ENCODE measurements at places on chromosomes 6 and 20. TPM values are rescaled to one million over a fixed set of nuclear protein-coding genes. Genes with fewer than 3 reads are reported as not detected.

The PNLDC1 gene
- not detected for total RNA-seq

- no peaks in the 10 kb centered on the region for H3K4me1 ChIP-seq
- H3K36me3 ChIP-seq = no peaks in the 10 kb centered on the region
- no peak overlapping the region for H3K4me3 ChIP-seq
- DNase-seq = no peak
- no peaks in the 10 kb centered on the region for H3K27me3 ChIP-seq
Observed at GRCh38 chr20:15200147-15200565, 862.7 kb upstream of the FLRT3 start.

DNA sequence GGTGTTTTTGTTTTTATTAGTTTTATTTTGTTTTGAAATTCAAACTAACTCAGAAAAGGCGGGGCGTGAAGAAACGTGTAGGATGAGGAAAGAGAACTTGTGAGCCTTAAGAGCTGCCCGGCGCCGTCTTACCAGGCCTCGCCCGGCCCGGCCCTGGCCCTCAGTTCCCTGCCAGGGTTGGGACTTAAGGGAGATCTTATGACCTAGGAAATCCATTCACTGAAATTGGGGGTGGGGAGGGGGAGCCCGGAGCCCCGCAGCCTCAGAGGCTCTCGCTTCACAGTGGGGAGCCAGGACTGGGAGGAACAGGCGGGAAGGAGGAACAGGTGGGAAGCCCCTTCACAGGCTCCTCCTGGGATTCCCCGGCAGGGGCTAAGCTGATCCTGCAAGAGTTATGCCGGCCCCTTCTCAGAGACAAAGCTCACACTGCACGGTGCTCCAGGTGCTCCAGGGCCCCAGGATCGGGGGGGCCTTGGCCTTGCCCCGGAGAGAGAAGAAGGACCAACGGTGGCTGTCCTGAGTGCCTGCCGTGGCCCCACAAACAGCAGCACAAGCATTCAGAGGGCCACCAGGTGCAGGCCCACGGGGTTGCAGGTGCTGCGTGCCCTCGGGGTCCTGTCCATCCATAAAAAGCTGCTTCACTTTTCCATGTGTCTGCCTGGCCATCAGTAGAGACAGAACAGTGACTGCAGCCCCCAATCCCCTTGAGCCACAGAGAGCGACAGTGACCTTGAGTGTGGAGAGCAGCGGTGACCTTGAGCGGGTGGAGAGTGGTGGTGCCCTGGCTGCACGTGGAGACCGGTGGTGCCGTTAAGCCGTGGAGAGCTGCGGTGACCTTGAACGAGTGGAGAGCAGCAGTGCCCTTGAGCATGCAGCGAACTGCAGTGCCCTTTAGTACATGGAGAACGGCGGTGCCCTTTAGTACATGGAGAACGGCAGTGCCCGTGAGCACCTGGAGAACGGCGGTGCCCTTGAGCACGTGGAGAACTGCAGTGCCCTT, 152.7 kb downstream of the DLL1 start:
- no peak overlapping the region for H3K27ac ChIP-seq
- H3K36me3 ChIP-seq = peaks cover 2% of the 10 kb centered on the region
- H3K27me3 ChIP-seq = peaks cover 29% of the 10 kb centered on the region
- no peak overlapping the region for H3K4me3 ChIP-seq
- no peak for DNase-seq

- peaks cover 23% of the 10 kb centered on the region for H3K4me1 ChIP-seq
- no peak overlapping the region for H3K4me3 ChIP-seq
- H3K27ac ChIP-seq = peak overlapping the region; percentile 25
- DNase-seq = no peak
Observed at GRCh38 chr20:47531458-47531857, 29.8 kb downstream of the NCOA3 start.

The HDGFL1 gene
- total RNA-seq = not detected

GRCh38 chr20:44083220-44083933, 103.6 kb downstream of the JPH2 start:
- no peaks in the 10 kb centered on the region for H3K36me3 ChIP-seq
- H3K27ac ChIP-seq = no peak overlapping the region
- H3K4me1 ChIP-seq = peaks cover 9% of the 10 kb centered on the region
- H3K4me3 ChIP-seq = no peak overlapping the region
- no peaks in the 10 kb centered on the region for H3K27me3 ChIP-seq
- DNase-seq = no peak

DNA sequence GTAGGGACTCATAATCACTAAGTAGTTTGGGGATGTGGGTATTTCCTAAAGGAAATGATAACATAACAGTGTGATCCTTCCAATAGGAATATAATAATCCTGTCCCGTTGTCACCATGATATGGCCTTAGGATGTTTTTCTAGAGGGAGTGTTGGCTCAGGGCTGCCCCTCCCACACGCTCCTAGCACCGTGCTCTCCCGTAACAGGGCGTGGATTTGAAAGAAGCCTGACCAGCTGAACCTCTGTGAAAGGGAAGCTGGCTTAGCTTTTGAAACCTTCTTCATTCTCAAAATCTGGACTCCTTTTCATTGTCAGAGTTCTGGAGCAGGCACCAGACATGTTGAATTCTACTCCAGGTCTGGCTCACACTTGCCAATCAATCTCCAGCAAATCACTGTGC, 103.4 kb upstream of the SASH1 start:
- no peaks in the 10 kb centered on the region for H3K36me3 ChIP-seq
- H3K4me1 ChIP-seq = peaks cover 59% of the 10 kb centered on the region
- DNase-seq = no peak
- H3K4me3 ChIP-seq = no peak overlapping the region

DNA sequence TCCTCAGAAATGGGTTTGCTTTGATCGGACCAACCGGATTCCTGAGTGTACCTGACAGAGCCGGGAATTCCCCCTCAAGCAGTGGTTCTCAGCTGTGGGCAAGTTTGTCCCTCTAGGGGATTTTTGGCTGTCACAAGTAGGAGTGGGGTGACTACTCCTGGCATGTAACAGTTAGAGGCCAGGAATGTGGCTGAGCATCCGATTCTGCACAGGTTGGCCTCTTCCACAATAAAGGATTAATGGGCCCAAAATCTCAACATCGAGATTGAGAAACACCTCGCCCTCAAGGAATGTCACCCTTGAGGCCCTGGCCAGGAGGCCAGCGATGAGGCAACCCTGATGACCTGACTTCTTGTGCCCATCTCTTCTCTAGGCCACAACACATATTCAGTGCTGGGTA, 7.9 kb downstream of the AGPAT4 start:
- H3K4me1 ChIP-seq = peaks cover 7% of the 10 kb centered on the region
- H3K27me3 ChIP-seq = no peaks in the 10 kb centered on the region
- no peak overlapping the region for H3K27ac ChIP-seq
- H3K4me3 ChIP-seq = no peak overlapping the region

The IRF4 gene
- 0.05 TPM for total RNA-seq

DNA sequence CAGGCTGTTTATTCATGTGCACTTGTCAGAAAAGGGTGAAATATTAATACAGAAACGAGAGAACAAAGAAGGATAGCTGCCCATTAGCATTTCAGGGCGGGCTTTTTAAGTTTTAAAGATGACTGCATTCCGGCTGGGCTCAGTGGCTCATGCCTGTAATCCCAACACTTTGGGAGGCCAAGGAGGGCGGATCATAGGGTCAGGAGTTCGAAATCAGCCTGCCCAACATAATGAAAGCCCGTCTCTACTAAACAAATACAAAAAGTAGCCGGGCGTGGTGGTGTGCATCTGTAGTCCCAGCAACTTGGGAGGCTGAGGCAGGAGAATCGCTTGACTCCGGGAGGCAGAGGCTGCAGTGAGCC, 130.5 kb downstream of the HFE start:
- no peaks in the 10 kb centered on the region for H3K27me3 ChIP-seq
- H3K4me1 ChIP-seq = no peaks in the 10 kb centered on the region
- no peak overlapping the region for H3K27ac ChIP-seq
- no peak overlapping the region for H3K4me3 ChIP-seq
- no peak for DNase-seq

DNA sequence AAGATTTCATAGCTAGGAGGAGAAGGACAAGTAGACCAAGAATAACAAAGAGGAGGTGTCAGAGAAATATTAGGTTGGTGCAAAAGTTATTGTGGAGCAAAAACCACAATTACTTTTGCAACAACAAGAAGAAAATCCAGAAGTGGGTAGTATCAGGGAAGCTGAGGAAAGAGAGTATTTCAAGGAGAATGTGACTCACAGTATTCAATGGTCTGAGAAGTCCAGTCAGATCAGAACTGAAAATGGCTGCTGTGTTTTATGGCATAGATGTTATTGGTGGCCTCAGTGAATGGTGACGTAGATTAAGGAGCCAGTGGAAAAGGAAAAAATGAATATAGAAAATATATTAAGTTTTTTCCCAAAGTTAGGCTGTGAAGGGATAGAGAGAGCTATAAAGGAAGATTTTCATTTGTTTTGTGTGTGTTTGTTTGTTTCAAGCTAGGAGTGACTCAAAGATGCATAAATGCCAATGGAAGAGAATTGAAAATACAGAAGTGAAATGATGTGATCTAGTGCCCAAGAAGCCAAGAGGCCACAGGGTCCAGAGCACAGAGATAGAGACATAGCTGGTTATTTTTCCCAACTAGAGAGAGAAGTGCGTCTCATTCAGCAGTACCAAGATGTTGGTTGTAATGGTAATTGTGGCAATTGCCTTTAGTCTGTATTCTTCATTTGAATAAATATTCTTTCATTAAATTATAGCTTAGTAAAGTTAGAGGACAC, 112.8 kb downstream of the ADTRP start:
- H3K27ac ChIP-seq = no peak overlapping the region
- no peak overlapping the region for H3K4me3 ChIP-seq
- peaks cover under 1% of the 10 kb centered on the region for H3K36me3 ChIP-seq
- no peak for DNase-seq
- H3K27me3 ChIP-seq = no peaks in the 10 kb centered on the region
- H3K4me1 ChIP-seq = no peaks in the 10 kb centered on the region
